Osteoblast (primary cell): ENCODE measurements at places on chromosomes 11 and 22. TPM values are rescaled to one million over a fixed set of nuclear protein-coding genes. Genes with fewer than 3 reads are reported as not detected.

DNA sequence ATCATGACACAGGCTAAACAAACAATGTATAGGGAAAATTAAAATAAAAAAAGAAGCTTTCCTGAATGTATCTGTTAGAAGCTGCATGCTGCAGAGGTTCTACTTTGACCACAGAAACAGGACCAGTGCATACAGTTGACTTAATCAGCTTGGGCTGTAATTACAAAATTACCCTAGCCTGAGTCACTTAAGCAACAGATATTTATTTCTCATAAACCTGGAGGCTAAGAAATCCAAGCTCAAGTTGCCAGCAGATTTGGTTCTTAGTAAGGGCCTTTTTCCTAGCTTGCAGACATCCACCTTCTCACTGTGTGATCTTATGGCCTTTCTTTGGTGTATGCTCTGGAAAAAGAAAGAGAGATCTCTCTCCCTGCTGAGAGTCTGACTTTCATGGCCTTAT lies 946.5 kb upstream of the RAG2 start:
- no peak overlapping the region for H3K4me3 ChIP-seq
- H3K36me3 ChIP-seq, result no peaks in the 10 kb centered on the region

The ELMOD1 gene
- total RNA-seq, result under 0.01 TPM in 2 replicates

The TRIM48 gene
- not detected in 2 replicates for total RNA-seq

DNA sequence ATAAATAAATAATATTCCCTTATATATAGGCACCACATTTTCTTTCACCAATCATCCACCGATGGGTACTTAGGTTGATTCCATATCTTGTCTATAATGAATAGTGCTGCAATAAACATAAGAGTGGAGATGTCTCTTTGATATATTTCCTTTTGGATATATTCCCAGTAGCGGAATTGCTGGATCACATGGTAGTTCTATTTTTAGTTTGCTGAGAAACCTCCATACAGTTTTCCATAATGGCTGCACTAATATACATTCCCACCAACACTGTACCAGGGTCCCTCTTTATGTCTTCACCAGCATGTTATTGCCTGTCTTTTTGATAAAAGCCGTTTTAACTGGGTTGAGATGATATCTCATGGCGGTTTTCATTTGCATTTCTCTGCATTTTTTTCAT lies 23.6 kb downstream of the PAMR1 start:
- H3K27ac ChIP-seq, result no peak overlapping the region
- H3K27me3 ChIP-seq, result no peaks in the 10 kb centered on the region
- no peak for DNase-seq
- H3K4me3 ChIP-seq, result no peak overlapping the region
- no peaks in the 10 kb centered on the region for H3K4me1 ChIP-seq

The SEZ6L gene
- total RNA-seq, result not detected in 2 replicates

- peak overlapping the region; percentile 60 for H3K27ac ChIP-seq
- no peak overlapping the region for H3K4me3 ChIP-seq
- peaks cover 36% of the 10 kb centered on the region for H3K4me1 ChIP-seq
- no peaks in the 10 kb centered on the region for H3K36me3 ChIP-seq
- peak; percentile 19 for DNase-seq
Observed at GRCh38 chr11:92384802-92385201, 160.2 kb downstream of the FAT3 start.

GRCh38 chr11:22304337-22304961 lies 33.7 kb upstream of the SLC17A6 start:
- no peak overlapping the region for H3K4me3 ChIP-seq
- no peaks in the 10 kb centered on the region for H3K36me3 ChIP-seq
- no peaks in the 10 kb centered on the region for H3K4me1 ChIP-seq
- DNase-seq, result no peak
- H3K27me3 ChIP-seq, result no peaks in the 10 kb centered on the region

DNA sequence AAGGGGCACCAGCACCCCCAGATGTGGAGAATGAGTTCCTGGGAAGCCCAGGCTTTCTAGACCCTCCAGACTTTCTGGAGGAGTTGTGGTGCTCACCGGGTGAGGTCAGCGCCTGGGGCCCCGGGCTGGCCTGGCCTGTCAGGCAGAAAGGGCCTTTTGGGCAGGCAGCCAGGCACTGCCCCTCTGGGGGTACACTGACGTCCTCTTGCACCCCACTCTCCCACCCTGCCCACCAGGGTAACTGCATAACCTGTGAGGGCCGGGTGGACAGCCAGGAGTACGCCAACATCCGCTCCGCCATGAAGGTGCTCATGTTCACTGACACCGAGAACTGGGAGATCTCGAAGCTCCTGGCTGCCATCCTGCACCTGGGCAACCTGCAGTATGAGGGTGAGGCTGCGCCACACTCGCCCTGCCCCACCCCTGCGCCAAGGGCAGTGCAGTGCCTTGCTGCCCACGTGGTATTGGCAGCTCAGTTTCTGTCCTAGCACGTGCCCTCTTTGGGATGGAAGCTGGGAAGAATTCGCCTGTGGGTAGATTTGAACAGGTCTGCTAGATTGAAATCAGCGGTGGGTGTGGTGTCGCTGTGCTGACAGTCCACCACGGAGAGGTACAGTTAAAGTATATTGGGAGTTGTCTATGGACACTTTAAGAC lies 30.1 kb downstream of the MYO7A start:
- no peaks in the 10 kb centered on the region for H3K36me3 ChIP-seq
- H3K27me3 ChIP-seq, result peaks cover 7% of the 10 kb centered on the region
- H3K4me1 ChIP-seq, result no peaks in the 10 kb centered on the region
- no peak overlapping the region for H3K27ac ChIP-seq

GRCh38 chr11:130409594-130410388 lies 18.6 kb downstream of the ADAMTS8 start:
- H3K27ac ChIP-seq, result no peak overlapping the region
- H3K27me3 ChIP-seq, result peaks cover 21% of the 10 kb centered on the region
- H3K4me3 ChIP-seq, result no peak overlapping the region

GRCh38 chr11:63837739-63838138 lies 1.2 kb upstream of the MARK2 start:
- no peak for DNase-seq
- peaks cover 4% of the 10 kb centered on the region for H3K36me3 ChIP-seq
- no peak overlapping the region for H3K4me3 ChIP-seq
- no peak overlapping the region for H3K27ac ChIP-seq

- H3K27me3 ChIP-seq, result no peaks in the 10 kb centered on the region
- no peak for DNase-seq
- peaks cover 8% of the 10 kb centered on the region for H3K4me1 ChIP-seq
- H3K36me3 ChIP-seq, result no peaks in the 10 kb centered on the region
- no peak overlapping the region for H3K27ac ChIP-seq
Observed at GRCh38 chr11:85758480-85759039, 52.4 kb downstream of the SYTL2 start.

- H3K4me1 ChIP-seq, result peaks cover 38% of the 10 kb centered on the region
- peaks cover 45% of the 10 kb centered on the region for H3K36me3 ChIP-seq
Observed at GRCh38 chr11:65921033-65921555, 1.9 kb downstream of the DRAP1 start.

The OR5B21 gene
- not detected in 2 replicates for total RNA-seq

- H3K36me3 ChIP-seq, result no peaks in the 10 kb centered on the region
- no peak overlapping the region for H3K4me3 ChIP-seq
- H3K27me3 ChIP-seq, result peaks cover 9% of the 10 kb centered on the region
- no peak overlapping the region for H3K27ac ChIP-seq
Observed at GRCh38 chr11:45079943-45080719, 66.3 kb upstream of the PRDM11 start.

The HIRA gene
- total RNA-seq, result 19.2 and 22.1 TPM in 2 replicates

The CARD10 gene
- 11.9 and 12.7 TPM in 2 replicates for total RNA-seq

The KDELR3 gene
- 142 and 161 TPM in 2 replicates for total RNA-seq

- no peak for DNase-seq
- H3K27ac ChIP-seq, result no peak overlapping the region
- H3K36me3 ChIP-seq, result no peaks in the 10 kb centered on the region
- H3K27me3 ChIP-seq, result no peaks in the 10 kb centered on the region
- no peak overlapping the region for H3K4me3 ChIP-seq
Observed at GRCh38 chr11:34626393-34626792, 5.5 kb downstream of the EHF start.

DNA sequence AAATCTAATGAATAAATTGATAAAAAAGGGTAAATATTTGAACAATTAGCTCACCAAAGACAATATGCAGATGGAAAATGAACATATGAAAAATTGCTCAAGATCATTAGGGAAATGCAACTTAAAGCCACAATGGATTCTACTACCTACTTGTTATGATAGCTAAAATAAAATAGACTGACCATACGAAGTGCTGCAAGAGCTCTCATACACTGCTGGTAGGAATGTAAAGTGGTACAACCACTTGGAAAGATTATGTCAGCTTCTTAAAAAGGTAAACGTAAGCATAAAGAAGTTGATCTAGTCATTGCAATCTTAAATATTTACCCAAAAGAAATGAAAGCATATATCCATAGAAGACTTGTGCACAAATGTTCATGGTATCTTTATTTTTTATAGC lies 504.2 kb upstream of the ARHGAP42 start:
- H3K36me3 ChIP-seq, result no peaks in the 10 kb centered on the region
- H3K27me3 ChIP-seq, result no peaks in the 10 kb centered on the region
- no peak for DNase-seq

DNA sequence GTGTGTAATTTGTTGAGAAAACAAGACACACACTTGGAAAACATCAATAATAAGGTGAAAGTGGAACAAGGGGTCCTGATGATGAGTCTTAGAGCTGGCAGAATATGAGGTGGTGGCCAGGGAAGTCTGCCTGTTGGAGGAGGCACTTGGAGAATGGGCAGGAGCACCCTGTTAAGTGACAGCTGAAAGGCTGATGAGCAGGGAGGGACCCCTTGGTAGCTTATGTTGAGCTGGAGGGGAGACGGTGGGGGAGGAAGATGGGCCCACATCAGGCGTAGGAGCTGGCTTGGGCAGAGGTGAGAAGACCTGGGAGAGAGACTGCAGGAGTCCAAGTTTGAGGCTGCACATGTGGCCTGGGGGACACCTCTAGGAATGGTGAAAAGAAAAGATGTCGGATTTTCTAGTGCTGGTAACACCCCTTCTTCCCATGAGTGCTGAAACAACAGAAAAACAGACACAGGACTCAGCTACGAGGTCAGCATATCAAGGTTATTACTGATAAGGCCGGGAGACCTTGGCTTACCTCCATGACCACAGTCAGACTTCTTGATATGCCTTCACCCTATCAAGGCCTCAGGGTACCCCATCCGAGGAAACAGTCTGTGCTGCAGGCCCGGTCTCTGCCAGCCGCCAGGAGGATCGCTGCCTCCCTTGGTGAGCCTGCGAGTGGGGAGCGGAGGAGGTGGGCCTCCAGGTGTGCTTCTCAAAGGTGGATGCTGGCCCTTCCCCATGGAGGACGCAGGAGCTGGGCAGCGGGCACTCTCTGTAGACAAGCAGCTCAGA lies 14.3 kb upstream of the C11orf96 start:
- H3K4me1 ChIP-seq, result peaks cover 13% of the 10 kb centered on the region
- peaks cover 3% of the 10 kb centered on the region for H3K27me3 ChIP-seq
- no peaks in the 10 kb centered on the region for H3K36me3 ChIP-seq
- H3K27ac ChIP-seq, result no peak overlapping the region
- DNase-seq, result peak; percentile 61

DNA sequence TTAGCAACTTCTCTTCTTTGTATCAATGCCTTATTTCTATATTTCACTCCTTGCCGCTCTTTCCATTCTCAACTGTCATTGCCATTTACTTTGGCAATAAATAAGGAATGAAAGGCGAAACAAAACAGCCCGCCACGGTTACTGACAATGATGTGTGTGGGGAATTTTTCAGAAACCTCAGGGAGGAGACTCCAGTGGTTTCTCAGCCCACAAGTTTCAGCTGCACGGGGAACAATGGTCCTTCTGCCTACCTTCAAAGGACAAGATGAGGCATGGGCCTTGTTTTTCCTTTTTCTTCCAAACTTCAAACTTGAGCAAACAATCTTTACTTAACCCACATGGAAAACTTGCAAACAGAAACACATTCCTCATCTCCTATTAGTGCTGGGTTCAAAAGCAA lies 409.4 kb downstream of the METTL15 start:
- peak; percentile 14 for DNase-seq
- H3K4me3 ChIP-seq, result no peak overlapping the region
- no peaks in the 10 kb centered on the region for H3K27me3 ChIP-seq
- H3K27ac ChIP-seq, result no peak overlapping the region
- H3K36me3 ChIP-seq, result no peaks in the 10 kb centered on the region

DNA sequence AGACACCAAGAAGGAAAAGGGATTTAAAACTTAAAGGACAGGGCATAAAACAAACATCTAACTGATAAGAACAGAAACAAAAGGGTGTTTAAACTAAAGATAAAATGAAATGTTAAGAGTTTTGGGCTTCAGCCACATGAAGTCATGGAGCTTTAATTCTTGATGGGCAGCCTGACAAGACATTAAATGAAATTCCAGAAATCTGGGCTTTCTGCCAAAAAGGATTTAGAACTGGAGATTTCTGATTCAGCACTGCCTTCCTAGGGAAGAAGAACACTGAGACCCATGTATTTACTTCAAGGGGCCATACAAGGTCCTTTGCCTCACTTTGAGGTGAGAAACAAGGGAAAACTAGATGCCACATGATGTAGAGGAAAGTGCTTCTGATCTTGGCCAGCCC lies 355.9 kb upstream of the RAG2 start:
- no peaks in the 10 kb centered on the region for H3K4me1 ChIP-seq
- DNase-seq, result no peak
- H3K4me3 ChIP-seq, result no peak overlapping the region
- no peak overlapping the region for H3K27ac ChIP-seq

GRCh38 chr22:47777426-47777825 lies 1015.0 kb downstream of the TBC1D22A start:
- H3K4me3 ChIP-seq, result no peak overlapping the region
- no peak for DNase-seq
- no peaks in the 10 kb centered on the region for H3K27me3 ChIP-seq
- H3K27ac ChIP-seq, result no peak overlapping the region
- no peaks in the 10 kb centered on the region for H3K36me3 ChIP-seq
- H3K4me1 ChIP-seq, result no peaks in the 10 kb centered on the region

DNA sequence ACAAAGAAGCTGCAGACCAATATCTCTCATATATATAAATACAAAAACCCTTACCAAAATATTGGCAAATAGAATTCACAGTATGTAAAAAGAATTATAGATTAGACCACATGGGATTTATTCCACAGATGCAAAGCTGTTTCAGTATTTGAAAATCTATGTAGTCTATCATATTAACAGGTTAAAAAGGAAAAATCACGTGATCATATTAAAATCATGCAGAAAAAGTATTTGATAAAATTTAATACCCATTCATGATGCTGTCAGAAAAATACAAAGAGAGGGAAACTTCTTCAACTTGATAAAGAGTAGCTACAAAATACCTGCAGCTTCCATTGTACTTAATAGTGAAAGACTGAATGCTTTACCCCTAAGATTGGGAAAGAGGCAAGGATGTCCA lies 67.2 kb upstream of the CD44 start:
- H3K4me3 ChIP-seq, result no peak overlapping the region
- H3K27me3 ChIP-seq, result no peaks in the 10 kb centered on the region
- no peaks in the 10 kb centered on the region for H3K36me3 ChIP-seq
- DNase-seq, result no peak

DNA sequence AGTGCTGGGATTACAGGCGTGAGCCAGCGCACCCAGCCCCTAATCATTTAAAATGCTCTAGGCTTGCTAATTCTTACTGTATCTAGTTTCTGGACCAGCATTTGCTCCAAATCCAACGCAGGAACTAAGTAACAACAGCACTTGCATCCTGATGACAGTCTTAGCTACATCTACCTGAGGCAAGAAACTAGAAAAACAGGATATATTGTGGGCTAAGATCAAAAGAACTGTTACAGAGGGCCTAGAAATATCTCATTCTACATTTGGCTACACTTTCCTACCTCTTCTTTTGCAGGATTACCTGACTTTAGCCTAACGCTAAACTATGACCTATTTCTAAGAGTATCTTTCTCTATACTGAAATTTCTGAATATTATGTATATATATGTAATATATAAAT lies 7.8 kb downstream of the DCDC1 start:
- no peaks in the 10 kb centered on the region for H3K4me1 ChIP-seq
- H3K4me3 ChIP-seq, result no peak overlapping the region
- DNase-seq, result no peak
- no peaks in the 10 kb centered on the region for H3K27me3 ChIP-seq
- H3K27ac ChIP-seq, result no peak overlapping the region

- peak; percentile 14 for DNase-seq
- H3K4me3 ChIP-seq, result no peak overlapping the region
- H3K27me3 ChIP-seq, result peaks cover 37% of the 10 kb centered on the region
Observed at GRCh38 chr22:39219071-39220039, 25.4 kb downstream of the PDGFB start.

The TESMIN gene
- total RNA-seq, result not detected in 2 replicates
